ENCODE measurements at places on chromosomes 7 and 10.

GRCh38 chr10:35368485-35369048 is 32.3 kb downstream of the CCNY start:
- no peak for DNase-seq

DNA sequence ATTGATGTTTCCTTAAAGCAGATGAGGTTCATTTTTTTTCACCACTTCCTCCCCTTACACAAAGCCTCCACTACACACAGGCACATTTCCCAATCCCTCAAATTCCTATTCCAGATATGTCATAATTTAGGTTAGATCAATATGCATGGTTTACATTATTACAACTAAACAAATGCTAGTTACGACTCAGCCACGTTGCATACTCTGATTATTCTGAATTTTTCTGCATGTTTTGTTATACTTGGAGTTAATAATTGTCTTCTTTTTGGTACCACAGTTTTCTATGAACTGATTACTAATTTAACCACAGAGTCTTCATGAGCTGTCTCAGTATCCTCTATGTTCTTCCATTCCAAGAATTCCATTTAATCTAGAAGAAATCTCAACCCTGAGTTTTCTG is 4.4 kb upstream of the BICC1 start:
- no peak for DNase-seq

DNA sequence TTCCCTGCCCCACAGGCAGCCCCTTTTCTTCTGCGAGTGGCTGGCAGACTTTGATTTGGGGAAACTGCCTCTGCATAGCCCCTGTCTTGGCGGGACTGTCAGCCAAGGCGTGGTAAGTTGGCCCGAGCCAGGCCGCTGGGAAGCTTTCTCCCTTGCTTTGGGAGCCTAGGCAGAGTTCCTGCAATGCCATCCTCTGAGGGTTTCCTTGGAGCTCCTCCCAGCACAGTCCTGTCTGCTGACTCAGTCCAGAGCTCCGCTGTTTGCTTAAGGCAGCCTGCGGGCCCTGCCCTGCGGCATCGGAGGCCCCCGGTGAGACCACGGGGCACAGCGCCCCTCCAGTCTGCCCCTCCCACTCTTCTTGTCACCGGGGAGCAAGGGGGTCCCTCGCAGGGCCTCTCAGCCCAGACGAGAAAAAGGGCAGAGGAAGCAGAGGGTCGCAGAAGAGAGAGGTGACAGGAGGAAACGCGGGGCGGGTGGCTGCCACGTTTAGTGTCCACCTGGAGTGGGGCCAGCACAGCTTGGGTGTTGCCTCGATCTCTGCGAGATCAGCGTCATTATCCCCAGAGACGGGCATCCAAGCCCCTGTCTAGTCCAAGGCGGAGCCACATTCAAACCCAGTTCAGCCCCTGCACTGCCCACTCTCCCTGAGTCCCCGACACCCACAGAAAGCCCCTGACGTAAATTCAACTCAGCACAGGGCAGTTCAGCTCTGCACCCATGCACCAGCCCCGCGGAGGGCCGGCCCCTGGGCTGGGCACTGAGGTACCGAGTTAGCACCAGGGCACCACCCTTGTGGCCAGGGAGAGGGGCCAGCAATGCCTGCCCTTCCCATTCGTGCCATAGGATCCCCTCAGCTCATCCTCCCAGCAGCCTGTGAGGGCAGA is 59.0 kb upstream of the CHST15 start:
- DNase-seq, result no peak

DNA sequence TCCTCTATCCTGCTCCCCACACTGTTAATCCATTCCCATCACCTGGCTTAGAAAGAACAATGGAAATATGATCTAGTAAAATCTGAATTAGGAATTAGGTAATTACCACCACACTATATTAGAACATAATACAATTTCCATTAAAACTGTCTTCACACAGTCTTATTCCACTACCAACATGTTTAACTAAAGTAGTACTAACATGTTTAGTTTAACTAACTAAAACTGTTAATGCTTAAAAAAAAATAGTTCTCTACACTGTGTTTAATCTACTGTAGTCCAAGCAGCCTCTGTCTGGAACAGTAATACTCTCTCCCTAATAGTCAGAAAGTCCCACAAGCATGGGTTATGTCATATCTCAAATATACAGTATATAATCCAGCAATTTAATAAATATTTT is 150.8 kb downstream of the SGMS1 start:
- DNase-seq, result no peak

DNA sequence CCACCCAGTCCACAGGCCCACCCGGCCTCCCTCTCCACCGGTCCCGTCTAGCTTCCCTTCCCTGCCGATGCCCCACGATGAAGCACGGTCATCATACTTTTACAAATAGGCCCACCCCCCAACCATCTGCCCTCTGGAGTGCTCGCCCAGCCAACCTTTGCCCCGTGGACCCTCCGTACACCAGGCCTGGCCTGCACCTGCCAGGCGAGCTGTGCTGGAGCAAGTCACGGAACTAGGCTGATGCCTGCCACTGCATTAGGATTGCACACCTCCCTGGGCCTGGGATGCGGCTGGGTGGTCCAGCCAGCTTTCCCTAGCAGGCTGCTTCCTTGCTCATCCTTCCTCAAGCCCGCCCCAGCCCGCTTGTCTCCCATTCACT is 44.7 kb downstream of the PPIF start:
- DNase-seq, result no peak

DNA sequence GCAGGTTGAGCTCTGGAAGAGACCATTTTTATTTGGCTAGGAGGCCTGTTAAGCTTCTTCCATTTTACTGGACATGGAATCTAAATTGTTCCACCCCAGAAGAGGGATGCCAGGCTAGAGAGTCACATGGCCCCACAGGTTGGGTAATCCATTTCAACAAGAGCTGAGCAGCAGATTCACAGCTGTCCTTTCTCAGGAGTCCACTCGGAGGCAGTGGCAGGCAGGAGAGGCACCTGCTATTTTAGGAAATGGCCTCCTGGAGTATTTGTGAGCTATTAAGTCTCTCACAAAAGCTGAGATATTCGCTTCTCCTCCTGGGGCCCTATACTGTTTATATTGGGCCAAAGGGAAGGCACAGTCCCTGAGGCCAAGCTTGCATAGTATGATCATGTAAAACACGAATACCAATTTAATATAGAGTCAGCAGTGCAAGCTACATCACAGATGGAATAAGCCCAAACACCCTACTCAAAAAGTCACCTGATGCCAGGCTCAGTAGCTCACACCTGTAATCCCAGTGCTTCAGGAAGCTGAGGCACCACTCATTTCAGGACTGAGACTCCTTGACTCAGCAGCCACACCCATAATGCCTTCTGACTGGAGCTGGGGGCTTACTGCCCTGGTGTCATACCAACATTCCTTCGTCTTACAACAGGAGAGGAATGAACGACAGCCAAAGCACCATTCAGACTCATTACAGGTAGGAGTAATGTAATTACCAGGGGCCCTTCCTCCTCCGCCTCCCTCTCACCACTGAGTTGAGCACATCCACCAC is 124.1 kb downstream of the LMBR1 start:
- no peak for DNase-seq

GRCh38 chr7:70031245-70031644 is 433.0 kb downstream of the AUTS2 start:
- DNase-seq, result no peak

DNA sequence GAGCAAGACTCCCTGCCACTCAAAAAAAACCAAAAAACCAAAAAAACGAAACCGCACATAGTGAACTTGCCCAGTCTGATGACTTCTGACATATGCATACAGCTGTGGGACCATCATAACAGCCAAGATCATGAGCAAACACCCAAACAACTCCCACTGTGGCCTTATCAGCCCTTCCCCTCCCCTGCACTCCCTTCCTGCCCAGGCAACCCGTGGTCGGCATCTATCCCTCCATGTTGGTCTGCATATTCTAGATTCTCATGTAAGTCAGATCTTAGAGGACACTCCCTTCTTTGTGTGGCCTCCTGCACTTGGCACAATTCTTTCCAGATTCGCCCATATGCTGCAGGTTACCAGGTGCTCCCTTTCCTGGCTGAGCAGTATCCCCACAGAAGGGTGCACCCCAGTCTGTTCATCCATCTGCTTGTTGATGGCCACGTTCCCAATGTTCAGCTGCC is 72.8 kb downstream of the GNA12 start:
- no peak for DNase-seq

DNA sequence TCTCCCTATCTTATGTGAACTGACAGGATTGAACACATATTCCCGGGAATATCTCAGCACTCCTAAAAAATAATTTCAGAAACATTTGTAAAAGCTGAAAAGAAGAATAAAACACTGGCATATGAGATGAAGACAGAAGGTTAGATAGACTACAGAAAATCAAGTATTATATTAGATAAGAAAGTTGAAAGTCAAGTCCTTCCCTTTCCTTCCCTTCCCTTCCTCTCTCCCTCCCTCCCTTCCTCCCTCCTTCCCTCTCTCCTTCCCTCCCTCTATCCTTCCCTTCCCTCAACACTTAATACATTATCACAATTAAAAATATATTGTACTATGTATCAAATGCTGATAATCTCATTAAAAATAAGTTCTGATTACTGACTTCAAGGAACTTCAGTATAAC is 122.5 kb downstream of the CTNNA3 start:
- no peak for DNase-seq

DNA sequence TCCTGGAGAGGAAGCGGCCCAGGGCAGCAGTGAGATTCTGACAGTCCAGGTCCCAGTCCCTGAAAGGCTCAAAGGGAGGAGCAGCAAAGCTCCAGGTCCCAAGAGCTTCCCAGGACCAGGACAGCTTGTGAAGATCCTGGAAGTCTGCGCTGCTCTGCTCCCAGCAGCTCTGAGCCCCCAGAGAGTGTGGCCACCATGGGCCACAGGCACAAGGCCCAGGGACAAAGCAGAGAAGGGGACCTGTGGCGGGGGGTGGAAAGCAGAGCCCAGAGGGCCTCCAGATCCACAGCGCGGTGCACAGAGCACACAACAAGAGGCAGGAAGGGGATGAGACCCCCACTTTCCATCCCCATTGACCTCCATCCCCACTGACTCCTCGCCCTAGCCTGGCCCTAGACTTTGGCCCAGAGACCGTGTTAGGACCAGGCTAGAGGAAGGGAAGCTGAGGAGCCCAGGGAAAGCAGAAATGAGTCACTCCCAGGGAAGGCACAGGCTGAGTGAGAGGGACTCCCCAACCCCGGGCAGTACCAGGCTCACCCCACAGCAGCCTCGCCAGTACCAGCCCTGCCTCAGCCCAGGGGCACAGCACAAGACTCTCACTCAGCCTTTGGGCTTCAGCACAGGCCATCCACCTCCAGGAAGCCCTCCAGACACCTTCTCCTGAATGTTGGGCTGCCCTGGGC is 75.5 kb downstream of the GRID1 start:
- DNase-seq, result no peak

Data from stimulated activated CD4-positive, alpha-beta T cell treated with anti-CD3 and anti-CD28 coated beads, Interleukin-4, amount 100 ng/mL, for 4 hours (primary cell).